ENCODE measurements at places on chromosomes 11 and 22.
A peak's percentile ranks its signal among the peaks of the same experiment; 100 is the strongest.

DNA sequence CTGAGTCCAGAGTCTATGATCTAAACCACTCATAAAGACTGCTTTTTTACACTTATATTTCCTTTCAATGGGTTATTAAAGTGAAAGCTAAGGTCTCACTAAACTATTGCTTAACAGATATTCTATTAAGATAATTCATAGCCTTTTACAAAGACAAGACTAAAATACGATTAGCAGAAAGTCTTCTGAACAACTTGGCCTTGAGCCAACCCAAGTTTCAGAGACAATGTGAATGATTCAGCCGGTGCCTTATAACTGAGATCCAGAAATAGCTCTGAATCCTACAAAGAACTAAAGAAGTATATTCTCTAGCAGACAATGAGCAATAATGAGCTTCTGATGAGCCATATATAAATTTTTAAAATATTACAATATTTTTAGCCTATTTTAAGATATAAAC is 41.5 kb upstream of the CARD18 start:
- peak; percentile 2 for DNase-seq

- DNase-seq: no peak
Measured at GRCh38 chr11:9755561-9756185, 91.8 kb downstream of the SWAP70 start.

DNA sequence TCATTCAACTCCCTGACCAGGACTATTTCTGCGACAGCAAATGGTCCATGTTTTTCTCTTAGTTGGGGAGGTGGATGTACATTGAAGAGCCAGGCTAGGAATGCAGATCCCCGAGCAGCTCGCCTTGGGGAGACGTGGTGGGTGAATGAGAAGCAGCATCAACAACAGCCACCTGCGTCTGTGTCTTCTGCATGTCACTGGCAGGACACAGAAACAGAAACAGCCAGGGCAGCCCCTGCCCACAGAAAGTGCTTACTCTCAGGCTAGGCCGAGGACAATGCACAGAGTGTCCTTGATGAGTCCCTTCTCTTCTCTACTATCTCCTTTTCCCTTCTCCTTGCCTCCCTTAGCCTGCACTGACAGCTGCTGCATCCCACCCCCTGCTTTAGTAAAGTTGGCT is 541.9 kb upstream of the CADM1 start:
- DNase-seq: no peak

GRCh38 chr11:82814379-82814778 is 80.7 kb upstream of the FAM181B start:
- no peak for DNase-seq

DNA sequence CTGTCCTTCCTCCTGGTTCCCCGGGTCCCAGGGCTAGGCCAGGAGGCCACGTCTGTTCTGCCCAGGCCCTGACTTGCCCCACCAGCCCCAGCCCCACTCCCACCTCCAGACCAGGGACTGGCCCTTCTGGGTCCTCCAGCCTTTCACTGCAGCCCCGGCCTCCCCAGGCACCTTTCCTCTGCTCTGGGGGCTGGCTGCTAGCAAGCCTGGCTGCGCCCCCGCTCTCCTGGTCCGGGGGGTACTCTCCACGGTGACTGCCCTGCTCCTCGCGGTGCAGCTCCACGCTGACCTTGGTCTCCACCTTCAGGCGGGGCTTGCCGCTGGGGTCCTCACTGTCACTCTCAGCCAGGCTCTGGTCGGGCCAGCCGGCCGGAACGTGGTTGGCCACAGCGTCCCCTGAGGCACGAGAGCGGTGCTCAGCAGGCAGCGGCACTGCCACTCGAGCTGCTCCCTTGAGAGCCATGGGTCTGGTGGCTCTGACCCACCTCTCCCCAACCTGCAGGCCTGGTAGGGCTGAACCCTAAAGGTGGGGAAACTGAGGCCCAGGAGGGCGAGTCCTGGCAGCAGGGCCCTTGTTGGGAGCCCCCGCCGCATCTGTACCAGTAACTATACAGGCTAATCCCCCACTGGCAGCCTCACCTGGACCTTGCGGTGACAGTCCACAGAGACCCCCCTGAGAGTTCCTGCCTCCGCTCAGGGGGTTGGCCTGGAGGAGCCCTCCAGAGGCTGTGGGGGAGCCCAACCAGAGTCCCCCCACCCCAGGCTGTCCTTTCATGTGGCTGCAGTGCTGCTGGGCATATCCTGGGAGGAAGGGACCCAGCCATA is 29.0 kb downstream of the TRMU start:
- DNase-seq: no peak

DNA sequence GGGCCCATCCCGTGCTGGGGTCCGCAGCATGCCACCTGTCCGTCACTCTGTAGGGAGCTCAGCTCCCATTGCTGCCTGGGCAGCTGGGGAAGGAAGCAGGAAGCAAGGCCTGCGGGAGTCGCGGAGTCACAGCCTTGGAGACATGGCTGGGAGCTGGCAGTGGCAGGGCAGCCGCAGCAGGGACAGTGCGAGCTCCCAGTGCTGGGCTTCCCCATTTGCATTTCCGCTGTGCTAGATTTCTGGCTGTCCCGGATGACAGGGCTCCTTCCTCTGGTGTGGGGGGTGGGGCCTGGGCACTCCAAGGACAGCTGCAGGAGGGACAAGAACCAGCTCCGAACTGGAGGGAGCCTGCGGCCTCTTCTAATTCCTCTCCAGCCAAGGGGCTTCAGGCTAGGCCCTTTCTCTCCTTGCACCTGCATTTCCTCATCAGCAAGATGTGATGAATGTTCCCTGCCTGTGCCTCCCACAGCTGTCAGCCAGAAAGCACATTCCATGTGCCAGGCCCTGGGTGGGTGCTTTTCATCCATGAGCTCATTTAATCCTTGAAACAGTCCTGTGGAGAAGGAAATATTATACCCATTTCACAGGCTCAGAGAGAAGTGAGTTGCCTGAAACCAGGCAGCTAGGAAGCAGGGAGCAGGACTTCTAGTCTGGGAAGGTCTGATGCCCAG is 48.0 kb downstream of the MYO7A start:
- no peak for DNase-seq

- no peak for DNase-seq
Measured at GRCh38 chr22:36564422-36565158, 35.6 kb upstream of the EIF3D start.

DNA sequence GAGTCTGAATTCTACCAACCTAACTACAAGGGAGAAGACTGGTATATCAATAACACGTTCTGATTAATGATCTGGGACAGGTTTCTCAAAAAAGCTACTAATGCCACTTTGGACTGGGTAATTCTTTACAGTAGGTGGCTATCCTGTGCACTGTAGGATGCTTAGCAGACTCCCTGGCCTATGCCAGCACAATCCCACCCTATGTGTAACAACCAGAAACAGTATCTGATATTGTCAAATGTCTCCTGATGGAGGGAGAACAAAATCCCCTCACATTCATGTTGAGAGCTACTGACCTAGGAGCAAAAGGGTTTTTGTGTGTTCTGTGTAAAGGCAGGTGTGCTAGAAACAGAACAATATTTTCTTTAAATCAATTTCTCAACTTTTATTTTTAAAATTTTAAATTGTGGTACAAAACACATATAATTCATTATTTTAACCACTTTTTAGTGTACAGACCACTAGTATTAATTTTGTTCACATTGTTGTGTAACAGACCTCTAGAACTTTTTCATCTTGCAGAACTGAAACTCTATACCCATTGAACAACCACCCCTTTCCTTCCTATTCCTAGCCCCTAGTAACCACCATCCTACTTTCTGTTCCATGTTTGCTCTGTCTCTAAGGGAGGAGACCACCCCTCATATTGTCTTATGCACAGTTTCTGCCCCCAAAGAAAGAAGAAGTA is 2.1 kb upstream of the MS4A6A start:
- DNase-seq: no peak

GRCh38 chr11:6563121-6563619 is 40.2 kb downstream of the RRP8 start:
- no peak for DNase-seq

GRCh38 chr22:20002636-20003035 is 14.0 kb downstream of the ARVCF start:
- no peak for DNase-seq

GRCh38 chr11:72759468-72759985 is 7.3 kb upstream of the ARAP1 start:
- peak; percentile 39 for DNase-seq

DNA sequence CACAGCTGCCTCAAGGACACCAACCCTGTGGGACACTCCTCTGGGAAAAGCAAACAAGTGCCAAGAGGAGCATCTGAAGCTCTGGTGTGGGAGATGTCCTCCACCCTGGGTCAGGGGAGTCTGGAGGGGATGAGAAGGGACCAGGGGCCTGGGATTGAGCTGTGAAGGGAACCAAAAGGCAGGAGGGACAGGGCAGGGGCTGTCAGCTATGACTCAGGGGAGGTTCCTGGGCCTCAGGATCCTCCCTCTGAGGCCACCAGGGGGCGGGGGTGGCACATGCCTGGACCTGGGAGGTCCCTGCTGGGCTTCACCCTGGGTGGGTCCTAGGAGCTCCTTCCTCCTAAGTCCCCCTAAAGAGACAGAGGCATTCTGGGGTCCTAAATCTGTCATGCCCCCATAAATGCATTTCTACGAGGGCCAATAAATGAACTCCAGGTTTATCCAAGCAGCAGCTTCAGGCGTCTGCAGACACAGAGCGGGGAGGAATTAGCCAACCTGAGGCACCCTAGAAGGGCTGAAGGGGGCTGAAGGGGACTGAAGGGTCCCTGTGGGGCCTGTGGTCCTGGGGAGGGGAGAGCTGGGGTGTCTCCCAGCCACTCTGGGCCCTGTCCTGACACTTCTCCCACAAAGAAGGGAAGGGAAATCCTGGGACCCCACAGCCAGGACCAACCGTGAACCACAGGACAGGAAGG is 31.9 kb upstream of the IGLL5 start:
- DNase-seq: no peak

DNA sequence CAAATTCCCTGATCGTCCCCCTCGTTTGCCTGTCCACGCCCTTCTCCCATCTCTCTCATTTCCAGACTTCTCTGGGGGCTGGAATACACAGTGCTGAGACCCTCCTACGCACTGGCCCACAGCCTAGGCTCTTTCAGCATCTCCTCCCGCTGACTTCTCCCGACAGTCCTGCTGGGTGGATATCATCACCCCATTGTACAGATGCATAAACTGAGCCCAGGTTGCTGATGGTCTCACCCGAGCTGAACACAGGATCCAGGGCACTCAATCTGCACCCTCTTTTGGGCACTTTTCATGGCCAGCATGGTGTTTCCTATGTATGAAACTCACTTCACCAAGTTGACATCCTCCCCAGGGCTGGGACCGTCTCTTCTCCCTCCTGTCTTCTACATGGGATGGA is 31.7 kb upstream of the PICK1 start:
- no peak for DNase-seq

GRCh38 chr11:69267395-69267805 is 26.6 kb upstream of the MYEOV start:
- no peak for DNase-seq

- no peak for DNase-seq
Measured at GRCh38 chr22:35209203-35209602, 48.1 kb upstream of the HMGXB4 start.

- DNase-seq: no peak
Measured at GRCh38 chr11:10540546-10540914, 457 bp downstream of the RNF141 start.

DNA sequence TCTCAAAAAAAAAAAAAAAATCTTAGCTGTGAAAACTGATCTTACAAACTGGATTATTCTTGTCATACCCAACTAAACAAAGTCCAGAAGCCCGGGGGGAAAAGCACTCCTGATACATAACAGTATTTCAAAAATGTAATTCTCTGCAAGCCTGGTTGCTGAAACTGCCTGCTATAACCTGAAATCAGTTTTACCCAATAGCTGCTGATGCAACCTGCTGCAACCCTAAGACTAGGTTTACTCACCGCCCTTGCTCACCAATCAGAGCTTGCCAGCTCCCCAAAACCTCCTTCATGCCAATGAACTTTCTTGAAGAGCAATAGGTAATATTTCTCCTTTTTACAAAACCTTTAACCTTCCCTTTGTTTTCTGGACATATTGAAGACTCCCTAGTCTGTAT is 12.4 kb downstream of the FGF19 start:
- no peak for DNase-seq

GRCh38 chr11:8318536-8318935 is 54.9 kb upstream of the LMO1 start:
- peak; percentile 82 for DNase-seq

GRCh38 chr11:30605036-30605605 is 19.0 kb upstream of the MPPED2 start:
- DNase-seq: peak; percentile 45

GRCh38 chr11:134592391-134592990 is 180.4 kb upstream of the B3GAT1 start:
- DNase-seq: peak; percentile 36

DNA sequence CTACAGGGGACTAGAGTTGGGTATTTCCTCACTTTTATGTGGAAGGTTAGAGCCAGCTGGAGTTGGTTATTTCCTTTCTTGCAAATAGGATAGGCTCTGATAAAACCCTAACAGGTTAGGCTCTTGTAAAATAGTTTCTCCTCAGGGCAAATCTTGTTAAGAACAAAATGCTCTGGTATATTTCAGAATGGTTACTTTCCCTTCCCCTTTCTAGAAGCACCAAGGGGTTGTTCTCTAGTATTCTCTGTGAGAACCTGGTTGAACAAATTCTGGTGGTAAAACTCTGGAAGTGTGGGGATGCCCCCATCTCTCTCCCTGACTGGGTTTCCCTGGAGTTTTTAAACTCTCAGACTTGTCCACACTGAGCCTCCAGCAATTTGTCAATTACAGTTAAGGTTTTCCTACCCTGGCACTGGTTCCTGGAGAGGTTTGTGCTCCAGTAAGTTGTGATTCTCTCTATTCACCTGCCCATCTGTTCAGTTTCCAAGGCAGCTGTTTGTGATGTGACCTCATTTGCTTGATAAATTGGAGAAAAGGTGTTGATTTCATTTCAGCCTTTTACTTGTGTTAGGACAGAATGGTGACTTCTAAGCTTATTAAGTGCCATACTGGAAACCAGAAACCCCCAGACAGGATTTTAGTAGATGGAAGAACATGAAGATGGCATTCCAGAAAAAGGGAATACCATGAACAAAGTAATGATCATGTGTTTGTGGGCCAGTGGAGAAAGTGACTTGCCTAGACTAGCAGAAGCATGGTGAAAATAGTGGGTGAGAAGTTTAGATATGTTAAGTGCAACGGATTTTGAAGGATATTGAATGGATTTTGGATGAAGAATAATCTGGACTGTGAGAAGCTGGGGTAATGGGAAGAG is 64.6 kb downstream of the EXT2 start:
- DNase-seq: peak; percentile 81

DNA sequence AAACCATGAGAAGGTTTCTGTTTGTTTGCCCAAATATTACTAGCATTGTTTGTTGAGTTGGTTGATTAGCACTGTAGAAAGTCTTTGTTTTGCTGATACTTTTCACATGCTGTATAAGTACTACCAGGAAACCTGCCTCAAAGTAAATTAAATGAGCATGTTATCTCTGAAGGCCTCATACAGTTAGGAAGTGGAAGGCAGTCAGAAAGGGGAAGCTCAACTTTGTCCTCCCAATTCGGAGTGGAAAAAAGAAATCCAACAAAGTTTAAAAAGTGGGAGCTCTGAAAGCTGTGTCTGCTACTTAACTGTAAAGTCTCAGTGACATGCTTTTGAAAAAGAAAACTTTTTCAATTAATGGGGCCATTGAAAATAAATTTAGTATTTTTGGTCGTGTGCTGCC is 188.3 kb upstream of the BLID start:
- DNase-seq: no peak
